ENCODE measurements at places on chromosomes 3 and 15. TPM values are rescaled to one million over a fixed set of nuclear protein-coding genes. Genes with fewer than 3 reads are reported as not detected.

The ADGRG7 gene
- total RNA-seq = not detected

The GNB4 gene
- 31.0 TPM for total RNA-seq

The SGO1 gene
- 0.72 TPM for total RNA-seq

The POLQ gene
- 0.35 TPM for total RNA-seq

The ADAMTS17 gene
- 2.2 TPM for total RNA-seq

The RAD51 gene
- 1.1 TPM for total RNA-seq

The SLC15A2 gene
- 21.8 TPM for total RNA-seq

The MAP3K13 gene
- total RNA-seq = 44.1 TPM

The IL17RD gene
- 18.9 TPM for total RNA-seq

DNA sequence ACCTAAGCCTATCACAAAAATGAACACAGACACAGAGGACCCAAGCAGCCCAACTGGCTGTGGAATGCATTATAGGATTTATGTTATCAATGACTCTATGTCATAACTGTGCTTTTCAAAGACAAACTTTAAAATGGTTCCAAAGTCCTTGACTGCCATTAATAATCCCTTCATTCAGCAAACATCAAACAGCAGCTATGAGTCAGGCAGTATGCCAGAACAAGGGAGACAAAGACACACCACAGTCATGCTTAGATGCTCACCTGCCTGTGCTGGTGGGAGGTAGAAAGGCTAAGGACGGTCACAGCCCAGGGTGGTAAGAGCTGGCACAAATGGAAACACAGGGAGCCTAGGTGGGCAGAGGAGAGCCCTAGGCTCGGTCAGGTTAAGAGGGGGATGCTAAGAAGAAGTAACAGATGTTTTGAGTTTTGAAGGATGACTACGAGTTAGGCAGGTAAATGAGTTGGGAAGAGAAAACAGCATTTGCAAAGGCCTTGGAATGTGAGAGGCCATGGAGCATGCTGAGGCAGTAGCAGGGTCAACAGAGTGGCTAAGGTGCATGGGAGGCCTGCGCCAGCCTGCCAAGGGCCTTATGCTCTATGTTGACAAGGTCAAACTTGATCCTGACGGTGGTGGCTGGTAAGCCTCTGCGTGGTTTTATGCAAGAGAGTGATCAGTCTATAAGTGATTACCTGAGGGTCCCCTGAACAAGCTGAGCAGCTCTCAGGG is 23.0 kb downstream of the NMNAT3 start:
- DNase-seq = no peak

GRCh38 chr15:59691194-59691805 is 2.2 kb upstream of the BNIP2 start:
- peak; percentile 31 for DNase-seq

DNA sequence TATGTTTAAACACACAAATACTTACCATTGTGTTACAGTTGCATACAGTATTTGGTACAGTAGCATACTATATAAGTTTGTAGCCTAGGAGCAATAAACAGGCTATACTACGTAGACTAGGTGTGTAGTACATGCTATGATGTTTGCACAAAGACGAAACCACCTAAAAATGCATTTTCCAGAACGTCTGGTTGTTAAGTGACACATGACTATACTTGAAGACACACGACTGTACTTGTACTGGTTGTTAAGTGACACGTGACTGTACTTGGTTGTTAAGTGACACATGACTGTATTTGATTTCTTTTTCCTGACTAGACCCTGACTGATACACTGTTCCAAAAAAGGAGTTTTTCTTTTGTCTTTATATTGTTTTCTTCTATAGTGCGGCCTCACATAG is 34.1 kb downstream of the RAB8B start:
- DNase-seq = no peak

GRCh38 chr3:137866933-137867332 is 102.8 kb downstream of the SOX14 start:
- DNase-seq = no peak

- no peak for DNase-seq
Observed at GRCh38 chr3:194727435-194728128, 41.9 kb downstream of the FAM43A start.

GRCh38 chr3:72408983-72409779 is 439.1 kb downstream of the SHQ1 start:
- no peak for DNase-seq

DNA sequence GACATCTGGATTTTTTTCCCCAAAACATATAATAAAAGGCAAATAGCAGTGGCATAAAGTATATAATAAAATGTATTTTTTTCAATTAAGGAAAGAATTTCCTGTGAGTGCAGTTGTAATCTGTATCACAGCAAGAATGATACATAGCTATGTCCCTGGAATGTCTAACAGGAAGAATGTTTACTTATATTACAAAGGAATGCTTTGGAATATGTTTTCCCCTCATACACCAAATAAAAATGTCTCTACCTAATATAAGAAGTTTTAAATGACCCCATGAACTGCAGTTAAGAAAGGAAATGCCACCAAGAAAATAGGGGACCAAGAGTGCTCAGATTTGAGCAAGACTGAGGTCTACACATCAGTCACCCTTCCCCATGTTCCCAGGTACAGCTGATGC is 38.0 kb upstream of the ATP11B start:
- DNase-seq = no peak

GRCh38 chr15:37394402-37395099 is 294.2 kb upstream of the MEIS2 start:
- no peak for DNase-seq

DNA sequence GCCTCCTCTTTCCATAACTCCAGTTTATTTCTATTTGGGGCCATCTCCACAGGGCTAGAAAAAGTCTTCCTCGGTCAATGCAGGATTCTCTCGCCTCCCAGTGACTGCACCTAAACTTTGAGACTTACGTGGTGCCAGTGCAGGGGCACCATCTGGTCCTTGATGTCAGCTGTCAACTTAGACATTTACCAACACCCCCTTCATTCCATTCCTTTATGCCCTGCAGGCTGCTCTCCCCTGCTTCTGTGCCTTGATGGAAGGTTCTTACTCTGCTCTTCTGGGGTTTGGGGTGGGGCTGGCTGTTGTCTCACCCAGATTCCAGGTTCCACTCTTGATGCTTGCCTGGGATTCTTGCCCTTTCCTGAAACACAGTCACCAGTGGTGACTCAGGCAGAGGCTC is 101.8 kb downstream of the ST8SIA2 start:
- DNase-seq = no peak

- no peak for DNase-seq
Observed at GRCh38 chr15:24146251-24146650, 459.1 kb upstream of the NDN start.

GRCh38 chr3:196942915-196943277 is 568 bp upstream of the NCBP2 start:
- peak; percentile 65 for DNase-seq

- no peak for DNase-seq
Observed at GRCh38 chr15:51936105-51936478, 35.5 kb downstream of the LEO1 start.

DNA sequence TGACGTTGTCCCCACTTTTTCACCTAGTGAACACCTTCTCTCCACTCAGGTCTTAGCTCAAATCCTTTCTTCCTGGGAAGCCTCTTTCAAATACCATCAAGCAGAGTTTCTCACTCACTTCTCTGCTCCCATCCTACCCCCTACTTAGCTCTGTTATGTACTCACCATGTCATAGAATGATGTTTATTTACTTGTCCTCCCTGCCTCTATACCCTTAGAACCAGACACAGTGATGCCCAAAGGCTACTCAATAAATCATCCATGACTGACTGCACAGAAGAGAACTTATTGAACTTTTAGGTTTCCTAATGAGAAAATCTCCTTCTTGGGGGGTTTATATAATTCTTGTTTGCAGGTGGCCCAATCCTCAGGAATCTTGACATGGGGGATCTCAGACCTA is 154.2 kb downstream of the SSR3 start:
- no peak for DNase-seq

GRCh38 chr3:27507515-27508266 is 23.5 kb upstream of the SLC4A7 start:
- DNase-seq = no peak

Data from kidney (tissue), 22 donors.